Nephron progenitor cell (in vitro differentiated cells): ENCODE measurements at places on chromosomes 11 and 22.
A peak's percentile ranks its signal among the peaks of the same experiment; 100 is the strongest.

GRCh38 chr22:31151872-31152271 lies 8.1 kb upstream of the RNF185 start:
- DNase-seq, result no peak

GRCh38 chr11:102115557-102115956 lies 5.3 kb downstream of the YAP1 start:
- DNase-seq, result no peak

DNA sequence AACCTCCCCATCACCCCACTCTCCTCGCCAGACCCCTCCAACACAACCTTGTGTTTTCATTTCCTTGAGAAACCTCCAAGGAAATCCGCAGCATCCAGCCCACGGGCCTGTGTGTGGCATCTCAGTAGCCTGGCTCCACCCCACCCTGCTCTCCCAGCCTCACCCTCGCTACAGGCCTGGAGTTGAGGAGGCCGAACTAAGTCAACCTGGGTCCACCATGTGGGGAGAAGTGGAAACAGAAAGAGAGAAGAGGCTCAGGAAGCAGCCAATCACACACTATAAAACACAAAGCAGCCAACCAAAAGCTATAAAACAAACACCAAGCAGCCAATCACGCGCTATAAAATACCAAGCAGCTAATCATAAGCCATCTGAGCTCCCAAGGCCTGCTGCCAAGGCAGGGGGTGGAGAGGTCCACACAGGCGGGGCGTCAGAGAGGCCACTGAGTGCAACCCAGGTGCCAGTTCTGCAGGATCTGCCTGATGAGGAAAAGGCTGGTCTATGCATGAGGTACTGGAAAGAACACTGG lies 72.0 kb downstream of the MICAL3 start:
- no peak for DNase-seq

- DNase-seq, result peak; percentile 41
Measured at GRCh38 chr11:35305670-35306382, 113.5 kb downstream of the SLC1A2 start.

- no peak for DNase-seq
Measured at GRCh38 chr11:100872951-100873740, 186.1 kb downstream of the ARHGAP42 start.

GRCh38 chr22:21936151-21936775 lies 16.4 kb downstream of the PPM1F start:
- DNase-seq, result no peak

DNA sequence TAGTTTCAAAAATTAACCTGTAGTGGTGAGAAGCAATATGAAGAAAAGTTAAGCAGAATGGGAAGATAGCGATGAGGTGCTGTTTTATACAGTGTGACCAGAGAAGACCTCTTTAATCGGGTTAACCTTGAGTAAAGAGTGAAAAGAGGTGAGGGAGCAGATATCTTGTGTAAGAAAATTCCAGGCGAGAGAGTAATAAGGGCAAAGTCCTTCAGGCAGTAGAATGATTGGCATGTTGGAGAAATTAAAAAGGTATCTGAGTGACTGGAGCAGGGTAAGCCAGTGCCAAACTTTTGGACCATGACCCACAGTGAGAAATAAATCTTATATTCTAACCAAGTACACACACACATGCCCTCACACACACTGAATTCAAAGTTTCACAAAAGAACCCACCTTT lies 374.7 kb upstream of the LARGE1 start:
- DNase-seq, result no peak

GRCh38 chr11:8867931-8868631 lies 42.9 kb upstream of the AKIP1 start:
- DNase-seq, result no peak
